ENCODE measurements at places on chromosomes 7 and 10.

DNA sequence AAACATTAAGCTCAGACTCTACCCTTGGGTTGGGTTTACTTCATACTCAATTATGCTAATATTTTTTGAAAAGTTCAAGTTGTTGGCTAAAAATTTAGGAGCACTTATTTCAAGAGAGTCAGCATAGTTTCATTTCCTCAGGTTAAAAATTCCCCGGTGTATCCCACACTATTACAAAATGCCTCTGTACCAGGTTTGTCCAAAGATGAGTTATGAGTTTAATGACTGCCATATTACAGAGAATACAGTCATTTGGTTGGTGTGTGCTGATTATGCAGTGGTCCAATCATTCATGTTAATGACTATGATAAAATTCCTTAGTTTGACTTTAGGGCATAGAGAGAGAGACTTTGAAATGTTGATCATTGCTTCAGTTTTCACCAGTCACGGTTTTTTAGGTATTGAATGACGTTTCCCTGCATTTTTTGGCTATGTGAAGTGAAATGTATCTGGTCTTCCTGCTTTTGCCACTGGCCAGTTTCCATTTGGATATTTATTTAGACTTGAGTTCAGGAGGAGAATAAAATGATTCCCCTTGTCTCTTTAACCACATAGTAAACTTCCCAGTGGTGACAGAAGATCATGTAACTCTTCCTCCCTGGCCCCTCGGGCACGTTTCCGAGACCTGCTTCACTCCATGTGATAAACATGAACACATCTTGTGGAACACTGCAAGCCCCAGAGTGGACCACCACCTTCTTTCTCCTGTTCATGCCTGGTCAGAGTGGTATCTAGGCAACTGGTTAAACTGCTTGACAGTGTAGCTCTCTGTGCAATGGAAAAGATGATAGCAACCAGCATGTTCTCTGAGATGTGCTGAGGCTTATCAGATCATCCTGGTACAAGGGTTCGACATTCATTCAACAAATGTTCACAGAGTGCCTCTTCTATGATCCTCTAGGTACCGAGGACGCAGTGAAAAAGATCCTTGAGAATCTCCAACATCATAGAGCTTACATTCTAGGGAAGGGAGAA lies 153.6 kb downstream of the CACNB2 start:
- peak; percentile 87 for DNase-seq

- no peak for DNase-seq
Measured at GRCh38 chr10:93788413-93789208, 30.9 kb downstream of the LGI1 start.

- DNase-seq: no peak
Measured at GRCh38 chr10:128540128-128540762, 414.0 kb upstream of the MKI67 start.

GRCh38 chr10:130862122-130862521 lies 449.4 kb downstream of the TCERG1L start:
- no peak for DNase-seq

- DNase-seq: no peak
Measured at GRCh38 chr7:29965030-29965429, 24.6 kb downstream of the SCRN1 start.

Data from fibroblast of gingiva (primary cell).